ENCODE measurements at places on chromosomes 6 and 20.

- DNase-seq = no peak
Observed at GRCh38 chr6:130765181-130765727, 62.0 kb upstream of the SMLR1 start.

GRCh38 chr6:164379795-164380194 lies 929.6 kb downstream of the C6orf118 start:
- DNase-seq = no peak

DNA sequence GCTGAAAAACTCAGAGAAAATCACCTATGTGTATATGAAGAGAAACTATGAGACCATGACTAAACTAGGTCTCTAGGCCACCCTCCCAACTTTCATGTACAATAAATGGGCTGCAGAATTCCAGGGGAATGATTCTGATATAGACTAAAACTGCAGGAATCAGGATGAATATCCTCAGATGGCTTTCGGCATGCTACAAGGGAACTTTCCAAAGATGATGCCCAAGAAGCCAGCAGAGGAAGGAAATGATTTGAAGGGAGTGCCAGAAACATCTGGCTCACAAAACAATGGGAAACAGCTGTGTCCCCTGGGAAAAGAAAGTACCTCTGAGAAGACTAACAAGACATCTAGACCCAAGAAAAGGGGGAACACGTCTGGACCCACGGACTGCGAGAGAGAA lies 41.1 kb downstream of the PLN start:
- no peak for DNase-seq

GRCh38 chr6:161635975-161636374 lies 362.1 kb upstream of the AGPAT4 start:
- no peak for DNase-seq

- no peak for DNase-seq
Observed at GRCh38 chr6:134609716-134610261, 291.9 kb upstream of the SGK1 start.

- no peak for DNase-seq
Observed at GRCh38 chr20:46191168-46191540, 73.0 kb downstream of the CD40 start.

DNA sequence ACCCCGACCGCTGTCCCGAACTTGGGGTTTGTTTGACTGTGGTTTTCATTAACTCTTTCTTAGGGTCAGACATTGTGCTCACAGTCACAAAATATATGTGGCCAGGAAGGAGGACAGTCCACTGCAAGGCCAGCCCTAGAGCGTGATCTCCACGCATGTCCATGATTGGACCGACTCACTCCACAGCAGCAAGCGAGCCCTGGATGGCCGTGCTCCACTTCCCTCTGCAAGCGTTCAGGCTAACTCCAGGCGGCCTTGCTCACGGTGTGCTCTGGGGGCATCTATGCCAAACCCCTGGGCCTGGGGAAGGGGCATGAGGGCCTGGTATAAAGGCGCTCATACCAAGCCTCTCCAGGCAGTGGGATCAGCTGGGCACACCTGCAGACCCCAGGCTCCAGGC lies 5.6 kb downstream of the DACT2 start:
- no peak for DNase-seq

GRCh38 chr20:44886266-44886651 lies 754 bp downstream of the YWHAB start:
- no peak for DNase-seq

GRCh38 chr6:44837741-44838140 lies 450.2 kb downstream of the CDC5L start:
- DNase-seq = no peak

All from stimulated activated CD4-positive, alpha-beta T cell treated with anti-CD3 and anti-CD28 coated beads, Interleukin-15, amount 100 ng/mL, for 48 hours (primary cell).